ENCODE measurements at places on chromosomes 1 and 21. TPM values are rescaled to one million over a fixed set of nuclear protein-coding genes. Genes with fewer than 3 reads are reported as not detected.

- DNase-seq: peak; percentile 72
Measured at GRCh38 chr1:28091043-28091781, 2.8 kb upstream of the EYA3 start.

DNA sequence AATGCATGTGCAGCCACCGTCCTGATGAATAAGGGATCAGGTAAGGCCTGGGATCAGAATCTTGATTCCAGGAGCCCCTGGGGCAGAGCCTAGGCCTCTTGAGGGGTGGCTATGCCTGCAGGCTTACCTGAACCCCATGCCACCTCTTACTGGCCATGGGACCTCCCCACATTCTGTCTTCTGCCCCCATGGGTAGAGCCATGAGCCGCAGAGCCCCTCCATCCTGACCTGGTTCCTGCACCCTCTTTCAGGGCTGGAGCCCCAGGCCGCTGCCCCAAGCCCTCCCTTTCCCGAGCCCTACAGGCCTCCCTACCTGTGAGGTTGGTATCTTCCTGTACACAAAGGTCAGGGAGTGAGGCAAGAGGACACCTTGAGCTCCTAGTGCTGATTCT, 120.8 kb downstream of the DMRTB1 start:
- no peak for DNase-seq

The FTCD gene
- polyA plus RNA-seq: 0.55 TPM

The IRF6 gene
- 1.7 TPM for polyA plus RNA-seq

The CRYAA gene
- polyA plus RNA-seq: not detected

The ADAR gene
- 72.2 TPM for polyA plus RNA-seq

- peak; percentile 98 for DNase-seq
Measured at GRCh38 chr1:246214708-246215509, 292.2 kb downstream of the SMYD3 start.

DNA sequence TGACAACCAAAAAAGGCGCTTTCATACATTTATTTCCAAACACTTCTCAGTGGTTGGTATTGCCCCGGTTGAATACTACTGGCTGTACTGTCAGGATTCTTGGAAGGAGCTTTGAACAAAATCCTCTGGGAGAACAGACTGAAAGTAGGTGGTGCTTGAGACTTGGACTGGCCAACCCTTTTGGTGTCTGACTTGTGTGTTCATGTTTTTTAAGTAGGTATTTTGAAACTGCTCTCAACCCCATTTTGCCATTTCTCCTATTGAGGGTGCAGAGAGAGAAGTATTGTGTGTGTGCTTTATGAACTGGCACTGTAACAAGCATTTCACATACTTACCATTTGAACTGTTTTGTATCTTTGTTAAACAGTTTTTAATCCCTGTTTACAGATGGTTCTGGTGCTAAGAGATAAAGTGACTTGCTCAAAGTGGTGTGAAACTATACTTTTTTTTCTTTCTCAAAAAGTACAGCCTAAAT, 21.2 kb downstream of the ARID1A start:
- no peak for DNase-seq

The EVA1C gene
- 1.3 TPM for polyA plus RNA-seq

- peak; percentile 65 for DNase-seq
Measured at GRCh38 chr1:228087771-228088251, 5.3 kb downstream of the ARF1 start.

DNA sequence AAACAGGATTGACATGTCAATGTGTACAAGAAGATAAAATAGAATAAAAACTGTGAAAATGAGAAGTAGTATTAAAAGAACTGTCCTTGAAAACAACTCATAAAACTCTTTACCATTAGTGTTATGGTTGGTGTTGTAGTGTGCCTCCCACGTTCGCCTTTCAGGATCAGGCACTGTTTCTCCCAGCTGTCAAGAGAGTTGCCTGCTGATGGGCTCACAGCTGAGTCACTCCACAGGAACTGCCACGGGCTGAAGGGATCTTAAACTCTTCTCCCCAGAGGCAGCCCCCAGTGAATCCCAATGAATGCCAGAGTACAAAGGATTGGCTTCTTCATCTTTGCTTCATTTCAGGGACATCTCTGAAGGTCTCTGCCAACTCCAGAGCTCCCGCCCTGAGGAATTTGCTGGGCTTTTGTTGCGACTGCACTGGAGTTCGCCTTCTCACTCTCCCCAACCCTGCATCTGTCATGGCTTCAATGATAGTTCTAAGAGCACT, 119.6 kb downstream of the ADGRL2 start:
- DNase-seq: peak; percentile 74

DNA sequence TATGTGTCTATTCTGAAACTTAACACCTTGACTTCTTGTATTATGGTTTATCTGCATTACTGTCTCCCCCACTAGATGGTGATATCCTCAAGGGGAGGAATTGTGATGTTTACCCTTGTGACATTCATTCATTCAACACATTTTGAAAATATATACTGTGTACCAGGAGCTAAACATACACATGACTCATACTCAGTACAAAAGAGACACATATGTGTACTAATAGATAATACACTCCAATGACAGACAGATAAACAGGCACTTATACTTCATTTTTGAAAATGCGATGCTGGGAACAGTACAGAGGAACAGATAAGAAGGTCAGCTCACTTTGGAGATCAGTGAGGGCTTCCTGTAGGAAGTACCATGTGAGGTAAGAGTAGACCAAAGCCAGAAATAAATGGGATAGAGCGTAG, 8.9 kb upstream of the RAB3GAP2 start:
- DNase-seq: peak; percentile 33

- peak; percentile 81 for DNase-seq
Measured at GRCh38 chr1:16243936-16244649, 7.1 kb upstream of the CPLANE2 start.

The APOBEC4 gene
- polyA plus RNA-seq: not detected

- DNase-seq: no peak
Measured at GRCh38 chr1:67704351-67704750, 19.4 kb downstream of the GADD45A start.

GRCh38 chr1:147243841-147244240, 1.4 kb downstream of the CHD1L start:
- peak; percentile 19 for DNase-seq

The SMPDL3B gene
- not detected for polyA plus RNA-seq
